ENCODE measurements at places on chromosomes 16 and 17. TPM values are rescaled to one million over a fixed set of nuclear protein-coding genes. Genes with fewer than 3 reads are reported as not detected.

GRCh38 chr17:34349751-34350150, 6.5 kb upstream of the CCL13 start:
- H3K4me3 ChIP-seq, result no peak overlapping the region
- no peaks in the 10 kb centered on the region for H3K36me3 ChIP-seq
- no peak for DNase-seq
- no peaks in the 10 kb centered on the region for H3K27me3 ChIP-seq

- no peaks in the 10 kb centered on the region for H3K36me3 ChIP-seq
- no peaks in the 10 kb centered on the region for H3K27me3 ChIP-seq
- no peak overlapping the region for H3K27ac ChIP-seq
- no peak overlapping the region for H3K4me3 ChIP-seq
These were observed 27.9 kb upstream of the CPHXL start for GRCh38 chr16:75754141-75754540.

GRCh38 chr17:40364121-40364861, at the start of gene GJD3:
GJD3 (minus strand) TSS chr17:40364737; CDS start chr17:40363815, 922 bp downstream.
- peak within 1 kb of the TSS; percentile 55 for H3K4me3 ChIP-seq
- DNase-seq, result no peak
- no peaks in the 10 kb centered on the region for H3K36me3 ChIP-seq
- H3K4me1 ChIP-seq, result no peaks in the 10 kb centered on the region

The INCA1 gene
- 1.3 TPM for total RNA-seq

The TNP2 gene
- total RNA-seq, result not detected

The GPR142 gene
- total RNA-seq, result not detected

The UMOD gene
- total RNA-seq, result not detected

DNA sequence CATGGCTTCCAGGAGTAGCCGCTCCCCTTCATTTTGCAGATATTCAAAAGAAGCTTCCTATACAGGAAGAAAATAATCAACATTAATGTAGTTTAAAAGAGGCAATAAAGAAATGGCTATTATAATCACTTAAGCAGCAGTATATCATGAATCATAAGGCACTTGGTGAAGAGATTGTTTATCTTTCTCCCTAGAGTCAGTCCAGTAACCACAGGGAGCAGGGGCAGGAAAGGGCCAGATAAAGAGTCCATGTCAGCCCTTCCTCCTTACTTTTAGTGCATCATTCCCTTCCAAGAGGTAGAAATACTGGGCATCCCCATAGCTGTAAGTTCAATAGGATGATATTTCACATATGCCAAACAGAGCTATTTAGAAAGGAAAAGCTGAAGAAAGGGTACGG, 184.6 kb upstream of the C17orf78 start:
- no peaks in the 10 kb centered on the region for H3K4me1 ChIP-seq
- H3K4me3 ChIP-seq, result no peak overlapping the region
- no peaks in the 10 kb centered on the region for H3K36me3 ChIP-seq
- no peak overlapping the region for H3K27ac ChIP-seq
- no peaks in the 10 kb centered on the region for H3K27me3 ChIP-seq

DNA sequence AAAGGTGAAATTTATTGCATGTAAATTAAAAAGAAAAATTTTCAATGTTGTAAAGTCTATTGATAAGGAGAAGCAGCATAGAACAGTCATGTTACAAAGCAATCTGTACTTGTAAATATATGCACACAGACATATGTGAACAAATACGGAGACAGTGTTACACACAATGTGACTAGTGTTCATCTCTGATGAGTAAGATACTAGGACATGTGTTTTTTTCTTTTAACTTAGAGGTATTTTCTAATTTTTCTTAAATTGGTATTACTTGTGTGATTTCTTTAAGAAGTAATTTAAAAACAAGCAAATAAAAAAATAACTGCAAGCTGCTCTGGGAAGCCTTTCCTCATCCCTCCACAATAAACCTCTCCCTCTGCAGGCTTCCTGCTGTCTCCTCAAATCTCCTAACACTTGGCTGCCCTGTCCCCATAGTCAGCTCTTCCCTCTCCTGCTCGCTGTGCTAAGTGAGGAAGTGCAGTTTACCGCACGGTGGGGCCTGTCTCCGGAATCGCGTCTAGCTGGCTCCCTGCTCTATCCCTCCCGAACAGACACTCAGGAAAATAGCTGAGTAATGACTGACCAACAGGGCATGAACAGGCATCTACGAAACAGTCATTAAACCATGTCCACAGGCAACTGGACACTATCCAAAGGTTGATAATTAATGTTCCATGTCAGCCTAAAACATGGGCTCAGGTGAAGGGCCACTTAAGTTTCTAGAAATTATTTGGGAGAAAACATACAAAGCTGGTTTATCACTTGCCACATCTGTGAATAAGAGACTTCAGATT, 35.9 kb downstream of the CMTM4 start:
- H3K36me3 ChIP-seq, result no peaks in the 10 kb centered on the region
- H3K27me3 ChIP-seq, result no peaks in the 10 kb centered on the region
- no peak overlapping the region for H3K4me3 ChIP-seq
- H3K27ac ChIP-seq, result peak overlapping the region; percentile 34
- peak; percentile 65 for DNase-seq

DNA sequence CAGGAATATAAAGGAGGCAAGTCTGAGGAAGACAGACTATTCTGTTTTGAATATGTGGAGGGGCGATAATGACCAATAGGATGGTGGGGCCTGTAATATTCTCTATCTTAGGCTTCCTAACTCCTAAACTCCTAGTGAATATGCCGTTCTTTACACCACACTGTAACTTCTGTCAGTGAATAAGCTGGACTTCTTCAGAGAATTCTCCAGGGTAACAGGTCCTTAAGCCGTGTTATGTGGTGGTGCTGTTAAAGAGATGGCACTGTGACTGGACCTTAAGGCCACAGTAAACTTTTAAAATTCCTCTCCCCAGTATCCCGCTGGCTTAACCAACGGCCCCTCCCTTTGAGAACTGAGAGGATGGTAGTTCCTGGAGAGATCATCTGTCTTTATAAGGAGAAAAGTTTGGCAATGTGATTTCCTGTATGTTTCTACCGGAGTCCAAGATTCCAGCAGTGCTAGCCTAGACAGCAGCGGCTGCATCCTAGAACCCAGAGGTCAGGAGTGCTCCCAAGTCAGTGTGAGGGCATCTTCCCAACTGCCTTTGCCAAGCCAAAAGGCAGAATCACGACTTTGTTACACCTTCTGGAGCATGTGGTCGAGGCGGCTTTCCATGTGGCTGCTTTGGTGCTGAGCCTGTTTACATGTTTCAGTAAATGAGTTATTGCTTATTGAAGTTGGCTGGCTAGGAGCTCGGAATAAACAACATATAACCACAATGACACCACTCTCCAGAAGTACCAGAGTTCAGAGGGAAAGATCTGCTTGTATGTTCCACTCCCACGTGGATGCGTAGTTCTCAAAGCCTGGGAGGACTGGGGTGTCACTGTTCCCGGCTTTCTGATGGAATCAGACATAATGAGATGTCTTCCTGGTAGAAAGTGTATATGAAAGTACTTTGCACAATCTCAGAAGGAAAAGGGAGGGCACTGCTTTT, 41.0 kb downstream of the TUBD1 start:
- H3K36me3 ChIP-seq, result no peaks in the 10 kb centered on the region
- no peak for DNase-seq
- no peak overlapping the region for H3K27ac ChIP-seq
- H3K4me1 ChIP-seq, result peaks cover 4% of the 10 kb centered on the region

DNA sequence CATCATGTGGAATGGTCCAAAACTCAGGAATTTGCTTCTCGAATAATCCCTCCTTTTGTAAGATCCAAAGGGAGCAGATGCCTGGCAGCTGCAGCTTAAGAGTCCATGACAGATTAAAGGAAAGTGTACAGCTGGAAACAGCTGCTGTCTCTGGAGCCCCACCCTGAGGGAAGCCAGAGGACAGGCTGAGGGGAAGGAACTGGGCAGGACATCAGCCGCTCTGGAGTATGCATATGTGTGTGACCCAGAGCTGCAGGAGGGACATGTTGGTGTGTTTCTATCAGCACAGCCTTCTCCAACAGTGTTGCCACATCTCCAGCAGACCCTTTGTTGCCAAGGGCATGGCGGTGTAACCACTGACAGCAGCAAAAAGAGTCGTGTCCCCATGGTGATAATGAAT, 46.2 kb downstream of the CYB561 start:
- H3K36me3 ChIP-seq, result no peaks in the 10 kb centered on the region
- DNase-seq, result no peak
- no peak overlapping the region for H3K4me3 ChIP-seq
- H3K4me1 ChIP-seq, result no peaks in the 10 kb centered on the region
- H3K27ac ChIP-seq, result no peak overlapping the region
- H3K27me3 ChIP-seq, result no peaks in the 10 kb centered on the region

DNA sequence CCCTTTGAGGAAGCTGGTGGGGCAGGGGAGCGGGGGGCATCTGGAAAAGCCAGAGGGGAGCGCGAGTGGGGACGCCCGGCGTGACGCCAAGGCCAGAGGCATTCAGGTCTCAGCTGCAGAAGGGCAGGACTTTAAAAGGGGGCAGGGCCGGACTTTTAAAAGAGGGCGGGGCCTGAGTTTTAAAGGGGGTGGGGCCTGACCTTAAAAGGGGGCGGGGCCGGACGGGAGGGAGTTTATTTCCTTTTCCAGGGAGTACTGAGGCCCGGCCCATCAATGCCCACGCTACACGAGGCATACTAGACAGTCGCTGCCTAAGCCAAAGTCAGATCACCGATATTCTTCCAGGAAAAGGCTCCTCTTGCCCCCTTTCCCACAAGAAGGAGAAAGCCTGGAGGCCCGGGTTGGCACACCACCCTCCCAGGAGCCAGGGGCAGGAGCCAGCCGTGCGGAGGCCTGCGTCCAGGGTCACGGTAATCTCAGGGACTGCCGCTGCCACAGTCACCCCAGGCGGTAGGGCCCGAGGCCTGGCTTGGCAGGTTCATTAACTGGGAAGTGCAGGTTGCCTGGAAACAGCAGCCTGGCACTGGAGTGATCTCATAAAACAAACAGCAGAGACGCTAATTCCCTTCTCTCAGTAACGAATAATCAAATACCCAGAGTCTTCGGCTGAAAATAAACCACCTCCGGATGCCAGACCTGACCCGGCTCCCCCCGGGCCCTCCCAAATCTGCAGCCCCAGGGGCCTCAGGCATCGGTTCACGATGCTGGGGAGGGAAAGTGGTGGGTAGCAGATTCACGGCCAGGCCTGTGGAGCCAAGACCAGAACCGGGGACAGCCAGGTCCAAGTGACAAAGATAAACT, 90.7 kb downstream of the TIMM22 start:
- no peaks in the 10 kb centered on the region for H3K36me3 ChIP-seq
- peak; percentile 85 for DNase-seq
- H3K4me1 ChIP-seq, result no peaks in the 10 kb centered on the region
- H3K27ac ChIP-seq, result peak overlapping the region; percentile 39

The SLC2A4 gene
- total RNA-seq, result 2.1 TPM

DNA sequence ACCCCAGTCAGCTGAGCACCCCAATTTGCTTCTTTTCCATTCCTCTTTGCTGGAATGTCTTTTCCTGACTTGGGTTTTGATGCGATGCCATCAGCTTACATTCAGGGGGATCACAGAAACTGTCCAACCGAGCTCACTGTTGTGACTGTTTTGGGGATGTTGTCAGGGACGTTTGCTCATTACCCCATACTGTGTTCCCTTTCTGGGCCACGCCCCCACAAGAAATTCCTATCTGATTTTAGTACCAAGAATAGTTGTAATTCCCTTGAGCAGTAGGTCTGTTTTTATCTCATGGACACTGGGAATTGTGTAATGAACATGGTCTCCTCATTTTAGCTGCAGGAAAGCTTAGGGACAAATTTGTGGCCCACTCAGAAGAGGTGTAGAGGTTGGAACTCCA, 2.6 kb upstream of the NTN1 start:
- H3K27ac ChIP-seq, result no peak overlapping the region
- H3K36me3 ChIP-seq, result no peaks in the 10 kb centered on the region
- no peak for DNase-seq
- H3K27me3 ChIP-seq, result no peaks in the 10 kb centered on the region
- H3K4me3 ChIP-seq, result no peak overlapping the region
- peaks cover 15% of the 10 kb centered on the region for H3K4me1 ChIP-seq

DNA sequence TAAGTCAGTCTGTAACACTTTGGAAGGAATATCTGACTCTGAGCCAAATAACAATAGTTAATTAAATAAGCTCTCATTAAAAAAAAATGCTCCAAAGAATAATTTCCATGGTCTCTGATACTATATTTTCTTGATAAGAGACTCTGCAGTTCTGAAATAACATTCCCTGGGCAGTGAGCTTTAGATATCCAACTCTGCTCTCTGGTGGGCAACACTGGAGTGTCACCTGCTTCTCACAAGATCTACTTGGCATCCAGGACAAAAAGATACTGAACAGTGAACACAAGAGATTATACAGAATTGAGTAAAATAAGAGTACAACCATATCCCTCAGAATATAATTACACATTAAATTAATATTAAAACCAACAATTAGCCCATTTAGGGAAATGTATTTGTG, 13.7 kb downstream of the BLMH start:
- no peaks in the 10 kb centered on the region for H3K4me1 ChIP-seq
- no peaks in the 10 kb centered on the region for H3K36me3 ChIP-seq
- H3K27me3 ChIP-seq, result no peaks in the 10 kb centered on the region
- H3K4me3 ChIP-seq, result no peak overlapping the region
- no peak for DNase-seq

The KRTAP4-6 gene
- not detected for total RNA-seq

DNA sequence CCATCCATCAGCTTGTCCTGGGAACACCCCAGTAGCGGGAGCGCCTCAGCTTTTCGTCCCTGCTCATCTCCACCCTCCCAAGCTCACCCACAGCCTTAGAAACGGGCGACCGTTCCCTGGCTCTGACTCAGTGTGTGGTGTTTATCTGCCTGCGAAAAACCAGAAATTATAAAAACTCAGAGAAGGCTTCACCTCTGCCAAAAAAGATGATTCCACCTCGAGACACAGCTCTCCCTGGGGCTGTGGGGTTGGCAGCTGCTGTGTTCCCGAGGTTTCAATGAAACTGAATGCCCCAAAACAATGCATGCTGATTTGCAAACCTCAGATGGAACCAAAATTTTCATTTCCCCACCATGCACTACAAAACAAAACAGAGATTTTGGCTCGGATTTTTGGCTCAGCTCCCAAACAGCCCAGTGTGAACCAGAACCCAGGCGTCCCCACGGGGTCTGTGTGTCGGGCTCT, 62.4 kb upstream of the MED9 start:
- no peaks in the 10 kb centered on the region for H3K27me3 ChIP-seq
- no peaks in the 10 kb centered on the region for H3K36me3 ChIP-seq
- H3K4me1 ChIP-seq, result no peaks in the 10 kb centered on the region
- no peak overlapping the region for H3K4me3 ChIP-seq
- no peak overlapping the region for H3K27ac ChIP-seq

- no peaks in the 10 kb centered on the region for H3K4me1 ChIP-seq
- H3K27ac ChIP-seq, result no peak overlapping the region
- no peaks in the 10 kb centered on the region for H3K36me3 ChIP-seq
- no peak overlapping the region for H3K4me3 ChIP-seq
- DNase-seq, result no peak
These were observed 3.3 kb downstream of the NLRP1 start for GRCh38 chr17:5580969-5581368.

- DNase-seq, result peak; percentile 48
- H3K4me3 ChIP-seq, result peak overlapping the region; percentile 59
- no peaks in the 10 kb centered on the region for H3K36me3 ChIP-seq
- no peaks in the 10 kb centered on the region for H3K4me1 ChIP-seq
These were observed 1.5 kb upstream of the ALDH3A2 start for GRCh38 chr17:19646788-19647696.

The SEZ6 gene
- total RNA-seq, result not detected
